ENCODE measurements at places on chromosomes 3 and 15.

DNA sequence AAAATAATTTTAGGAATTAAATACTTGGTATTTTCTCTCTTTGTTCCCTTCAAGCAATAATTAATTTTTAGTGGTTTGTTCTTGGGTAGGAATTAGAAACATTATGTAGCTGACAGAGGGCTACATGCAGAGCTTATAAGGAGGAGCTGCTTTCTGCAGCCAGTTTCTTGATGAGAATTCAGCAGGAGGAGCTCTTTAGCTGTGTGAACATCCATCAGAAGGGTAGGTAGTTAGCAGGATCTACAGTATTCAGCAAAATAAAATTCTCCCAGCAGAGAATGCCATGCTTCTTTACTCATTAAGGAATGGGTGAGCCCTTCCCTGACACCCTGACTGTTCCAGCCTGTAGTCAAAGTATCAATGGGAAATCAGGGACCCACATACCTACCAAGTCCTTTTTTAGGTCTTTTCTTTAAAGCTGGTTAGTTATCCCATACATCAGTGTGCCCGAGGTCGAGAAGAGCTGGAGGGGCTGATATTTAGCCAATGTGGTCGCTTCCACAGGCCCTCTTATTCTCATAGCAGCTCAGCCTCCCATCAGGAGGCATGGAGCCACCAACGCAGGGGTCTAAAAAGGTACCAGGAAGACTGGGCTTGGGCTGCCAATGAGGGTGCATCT, 54.0 kb downstream of the KCNAB1 start:
- DNase-seq: peak; percentile 69

DNA sequence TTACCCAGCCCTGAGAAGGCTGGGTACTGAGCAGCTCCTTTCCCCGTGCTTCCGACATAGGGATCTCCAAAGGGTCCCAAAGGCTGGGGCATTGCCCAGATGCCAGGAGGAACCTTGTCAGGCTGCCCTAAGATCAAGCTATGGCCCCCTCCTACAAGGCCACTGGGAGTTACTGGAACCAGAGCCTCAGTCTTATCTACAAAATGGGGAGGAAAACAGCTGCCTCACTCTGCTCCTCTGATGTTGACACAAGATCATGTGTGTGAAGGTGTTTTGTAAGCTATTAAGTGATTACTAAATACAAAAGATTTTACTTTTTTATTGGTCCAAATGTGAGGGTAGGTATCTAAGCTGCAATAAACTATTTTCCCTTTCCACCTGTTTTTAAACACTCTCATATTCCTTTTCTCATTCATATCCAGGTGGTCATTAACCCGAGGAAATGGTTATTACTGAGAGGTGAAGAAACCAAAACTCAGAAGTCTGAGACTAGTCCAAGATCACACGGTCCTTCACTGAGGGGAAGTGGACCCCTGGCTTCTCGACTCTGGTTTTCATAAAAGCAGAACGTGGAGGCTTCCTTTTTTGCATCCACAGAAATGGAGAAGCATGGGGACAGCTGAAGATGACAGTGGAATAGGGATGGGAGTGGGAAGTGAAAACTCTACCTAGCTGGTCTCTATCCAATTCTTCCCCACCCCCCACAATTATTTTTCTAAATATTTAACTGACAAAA, 1.7 kb downstream of the ARPIN start:
- DNase-seq: no peak

- DNase-seq: no peak
These were observed 5.3 kb downstream of the RBM15B start for GRCh38 chr3:51396401-51396800.

DNA sequence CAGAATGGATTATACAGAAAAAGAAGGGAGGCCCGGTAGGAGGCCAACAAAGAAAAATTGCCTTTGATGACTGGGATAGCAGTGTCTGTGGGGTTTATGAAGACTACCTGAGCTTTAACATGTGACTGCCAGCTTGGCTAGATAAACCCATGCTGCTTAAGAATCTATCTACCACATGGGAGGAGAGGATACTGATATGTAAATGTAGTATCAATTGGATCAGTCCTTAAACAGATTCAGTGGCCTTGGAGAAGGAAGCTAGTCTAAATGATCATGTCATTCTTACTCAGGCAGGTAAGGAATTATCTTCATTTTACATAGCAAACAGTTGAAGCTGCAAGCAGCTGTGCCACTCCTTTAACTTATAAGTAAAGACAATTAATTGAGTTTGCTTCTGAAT, 50.0 kb upstream of the SYNPR start:
- no peak for DNase-seq

- no peak for DNase-seq
These were observed 60.8 kb upstream of the RNU6-1 start for GRCh38 chr15:67900621-67901147.

DNA sequence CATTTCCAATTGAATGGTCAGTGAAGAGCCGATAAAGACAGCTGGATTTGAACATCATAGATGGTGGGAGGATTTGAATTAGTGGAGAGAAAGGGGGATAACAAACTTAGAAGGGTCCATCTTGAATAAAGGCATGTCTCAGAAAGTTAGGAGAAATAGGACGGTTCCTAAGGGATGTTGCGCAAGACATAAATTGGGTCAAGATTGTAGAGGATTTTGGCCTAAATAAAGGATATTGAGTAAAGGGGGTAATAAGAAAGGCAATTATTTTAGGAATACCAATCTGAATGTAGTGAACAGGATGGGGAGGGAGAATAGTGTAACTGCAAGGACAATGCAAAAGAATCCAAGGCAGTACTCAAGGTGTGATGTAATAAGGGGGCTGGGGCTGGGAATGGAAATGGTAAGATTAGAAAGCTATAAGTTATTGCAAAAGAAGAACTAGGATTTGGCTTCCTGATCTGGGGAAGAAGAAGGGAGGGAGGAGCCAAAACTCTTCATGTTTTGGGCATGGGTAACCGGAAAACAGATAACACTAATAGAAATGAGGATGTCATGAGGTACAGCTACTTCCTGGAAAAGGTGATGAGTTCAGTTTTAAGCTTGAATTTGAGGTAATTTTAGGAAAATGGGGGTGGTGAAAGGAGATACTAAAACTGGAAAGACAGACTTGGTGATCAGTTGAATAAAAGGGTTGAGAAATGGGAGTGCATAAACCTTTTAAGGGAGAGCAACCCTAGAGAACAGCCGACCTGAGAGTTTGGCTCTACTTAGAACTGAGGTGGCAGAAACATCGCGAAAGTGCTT, 17.3 kb upstream of the TRPC1 start:
- DNase-seq: no peak

DNA sequence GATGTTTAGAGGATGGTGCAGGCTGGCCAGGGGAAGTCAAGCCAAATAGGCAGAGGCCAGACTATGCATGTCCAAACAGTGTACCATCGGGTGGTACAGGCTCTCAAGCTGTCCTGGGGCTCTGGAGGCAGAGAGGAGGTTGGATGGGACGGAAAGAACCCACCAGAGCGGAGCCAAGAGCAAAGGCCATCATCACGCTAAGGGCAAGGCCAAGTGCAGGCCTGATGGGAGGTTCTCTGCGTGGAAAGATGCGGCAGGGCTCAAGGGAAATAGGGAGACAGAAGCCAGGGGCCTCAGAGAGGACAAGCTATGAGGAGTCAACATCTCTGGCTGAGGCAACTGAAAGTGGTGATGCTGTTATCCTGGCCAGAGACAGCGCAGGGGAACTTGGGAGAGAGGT, 102.7 kb downstream of the ASB7 start:
- no peak for DNase-seq

DNA sequence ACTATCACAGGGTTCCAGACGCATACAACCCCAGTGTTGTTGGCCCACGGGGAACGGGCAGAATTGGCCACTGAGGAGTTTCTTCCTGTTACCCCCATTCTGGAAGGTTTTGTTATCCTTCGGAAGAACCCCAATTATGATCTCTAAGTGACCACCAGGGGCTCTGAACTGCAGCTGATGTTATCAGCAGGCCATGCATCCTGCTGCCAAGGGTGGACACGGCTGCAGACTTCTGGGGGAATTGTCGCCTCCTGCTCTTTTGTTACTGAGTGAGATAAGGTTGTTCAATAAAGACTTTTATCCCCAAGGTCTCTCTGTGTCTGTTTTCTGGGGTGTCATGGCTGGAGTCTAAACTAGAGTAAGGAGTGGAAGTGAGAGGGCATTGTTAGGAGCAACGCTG, 5.7 kb upstream of the EIF4G1 start:
- DNase-seq: no peak

DNA sequence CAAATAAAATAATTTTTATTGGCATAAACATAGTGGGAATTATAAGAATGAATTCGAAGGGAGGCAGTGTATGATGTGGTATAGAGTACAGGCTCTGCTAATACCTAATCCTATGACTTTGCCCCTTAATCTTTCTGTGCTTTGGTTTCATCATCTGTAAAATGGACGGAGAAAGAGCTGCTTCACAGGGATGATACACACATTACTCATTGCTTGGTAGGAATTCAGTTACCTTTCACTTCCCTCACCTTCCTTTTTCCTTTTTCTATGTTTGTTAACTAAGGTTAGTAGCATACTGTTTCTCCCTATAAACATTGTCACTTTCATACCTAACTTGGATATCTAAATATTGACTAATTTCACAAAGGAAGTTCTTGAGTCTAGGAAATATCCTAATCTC, 36.2 kb downstream of the LEKR1 start:
- DNase-seq: no peak

GRCh38 chr3:110576960-110577359, 494.7 kb upstream of the NECTIN3 start:
- DNase-seq: peak; percentile 98

DNA sequence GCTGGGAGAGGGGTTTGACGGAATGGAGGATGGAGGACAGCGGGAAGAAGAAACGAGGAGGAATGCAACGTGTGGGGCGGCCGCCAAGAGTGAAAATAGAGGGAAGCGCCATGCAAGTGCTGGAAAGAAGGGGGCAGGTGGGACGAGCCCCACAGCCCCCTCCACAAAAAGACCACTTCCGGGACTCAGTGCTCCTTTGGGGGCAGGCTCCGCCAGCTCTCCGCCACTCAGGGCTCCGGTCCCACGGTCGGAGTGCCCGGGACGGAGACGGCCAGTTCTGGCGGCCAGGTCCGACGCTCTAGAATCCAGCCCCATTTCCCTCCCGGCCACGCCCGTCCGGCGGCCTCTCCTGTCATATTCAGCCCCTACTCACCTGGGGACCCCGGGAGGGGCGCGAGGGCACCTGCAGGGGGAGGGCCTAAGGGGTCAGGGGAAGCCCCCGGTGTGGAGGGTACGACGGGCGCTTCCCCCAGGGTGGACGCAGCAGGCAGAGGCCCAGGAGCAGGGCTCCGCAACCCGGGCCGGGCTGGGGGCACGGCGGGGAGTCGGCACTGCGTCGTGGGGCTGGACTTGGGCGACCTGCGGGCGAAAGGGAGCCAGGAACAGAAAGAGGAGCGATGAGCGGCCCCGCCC, 25.5 kb upstream of the CSPG4 start:
- DNase-seq: no peak

Measured in EH (cell line).